Activated T-cell treated with anti-CD3 and anti-CD28 coated beads, Interleukin-2, amount 50 U/mL, for 1 hour (primary cell): ENCODE measurements at places on chromosomes 12 and 14.

DNA sequence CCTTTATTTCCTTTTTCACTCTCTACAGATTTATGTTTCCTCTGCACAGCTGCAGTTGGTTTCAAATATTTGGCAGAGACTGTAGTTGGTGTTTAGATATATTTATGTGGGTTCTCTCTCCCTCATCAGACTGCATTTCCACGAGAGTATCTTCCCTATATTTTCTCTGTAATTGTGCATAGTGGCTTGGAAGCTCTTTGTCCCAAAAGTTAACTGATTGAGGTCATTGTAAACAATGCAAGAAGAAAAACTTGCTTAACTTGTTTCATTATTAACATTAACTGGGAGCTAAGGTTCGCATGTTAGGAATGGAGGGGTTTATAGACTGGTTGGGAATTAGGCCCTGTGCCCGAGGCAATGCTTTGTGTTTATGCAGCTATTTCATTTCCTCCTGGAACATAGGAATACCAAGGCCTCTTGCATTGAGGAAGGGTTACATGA is 216.9 kb upstream of the HMGA2 start:
- DNase-seq, result no peak

DNA sequence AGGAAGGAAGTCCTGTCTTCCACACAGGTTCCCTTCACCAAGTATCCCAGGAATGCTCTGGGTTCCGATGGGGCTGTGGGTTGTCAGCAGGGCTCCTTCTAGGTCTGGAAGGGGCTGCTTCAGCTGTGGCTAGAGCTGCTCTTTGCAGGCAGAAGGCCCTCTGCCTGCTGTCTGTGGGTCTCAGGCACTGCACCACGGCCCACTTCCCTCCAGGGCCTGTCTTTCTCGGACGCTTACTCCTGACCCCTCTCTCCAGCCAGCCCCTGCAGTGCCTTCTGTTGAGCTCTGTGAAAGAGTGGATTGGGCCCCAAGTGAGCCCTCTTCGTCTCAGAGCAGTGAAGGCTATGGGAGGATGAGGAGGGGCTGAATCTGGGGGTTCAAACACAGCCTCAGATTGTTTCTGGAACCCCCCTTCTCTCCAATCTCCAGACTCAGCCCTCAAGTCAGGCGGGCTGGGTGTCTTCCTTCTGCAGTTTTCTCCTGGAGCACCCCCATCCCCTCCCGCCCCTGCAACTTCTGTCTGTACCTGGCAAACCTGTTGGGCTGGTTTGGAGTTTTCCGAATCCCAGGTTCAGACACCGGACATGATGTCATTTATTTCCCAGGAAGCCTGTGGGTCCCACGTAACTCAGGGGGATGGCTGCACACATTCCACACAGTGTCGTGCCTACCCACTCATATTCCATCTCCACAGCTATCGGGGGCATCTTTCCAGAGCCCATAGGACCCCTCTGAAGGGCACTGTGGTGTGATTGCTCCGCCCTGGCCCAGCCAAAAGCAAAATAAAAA is 24.9 kb upstream of the SPPL3 start:
- no peak for DNase-seq

DNA sequence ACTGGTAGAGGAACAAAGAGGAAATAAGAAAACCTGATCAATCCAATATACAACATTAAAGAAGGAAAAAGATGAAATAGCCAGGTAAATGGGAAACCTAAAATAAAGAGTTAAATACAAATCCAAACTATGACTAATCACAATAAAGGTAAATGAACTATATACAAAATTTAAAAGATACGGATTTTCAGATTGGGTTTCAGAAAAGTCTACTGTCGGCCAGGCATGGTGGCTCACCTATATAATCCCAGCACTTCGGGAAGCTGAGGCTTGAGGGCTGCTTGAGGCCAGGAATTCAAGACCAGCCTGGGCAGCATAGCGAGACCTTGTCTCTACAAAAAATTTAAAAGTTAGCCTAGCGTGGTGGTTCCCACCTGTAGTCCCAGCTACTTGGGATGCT is 39.9 kb upstream of the CHGA start:
- DNase-seq, result no peak

DNA sequence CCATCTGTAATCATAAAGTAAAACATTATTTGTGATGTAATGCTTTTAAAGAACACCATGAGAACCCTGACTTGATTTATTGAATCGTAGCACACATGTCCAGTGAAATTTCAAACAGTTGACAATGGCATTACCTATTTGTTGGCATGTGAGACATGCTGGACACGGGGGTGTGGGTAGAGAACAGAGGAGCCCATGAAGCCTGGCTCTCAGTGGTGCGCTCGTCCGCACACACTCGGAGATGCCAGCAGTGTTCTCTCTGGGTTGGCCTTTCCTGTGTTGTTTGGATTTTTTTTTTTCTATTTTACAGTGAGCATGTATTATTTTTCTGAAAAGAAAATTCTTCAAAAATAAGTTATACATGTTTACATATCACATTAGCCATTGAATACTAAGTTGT is 78.2 kb downstream of the PPP2R5C start:
- no peak for DNase-seq

DNA sequence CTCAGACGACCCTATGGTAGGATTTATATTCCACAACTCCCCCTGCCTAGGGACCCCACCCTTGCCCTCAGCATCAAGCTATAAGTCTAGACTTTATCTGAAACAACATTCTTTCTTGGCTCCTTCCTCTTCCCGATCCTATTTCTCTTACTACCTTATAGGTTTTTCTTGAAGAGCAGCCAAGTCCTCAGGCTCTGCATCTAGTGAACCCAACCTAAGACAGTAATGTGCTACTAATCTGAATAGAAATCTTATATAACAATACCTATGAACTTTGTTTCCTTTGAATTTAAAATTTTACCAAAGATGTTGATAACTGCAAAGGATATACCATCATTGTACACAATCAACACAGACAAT is 96.7 kb upstream of the BMP4 start:
- DNase-seq, result no peak

GRCh38 chr12:227923-228845 is 14.2 kb upstream of the SLC6A12 start:
- no peak for DNase-seq

GRCh38 chr14:24984846-24985589 is 64.9 kb downstream of the STXBP6 start:
- no peak for DNase-seq
